ENCODE measurements at places on chromosomes 1 and 21. TPM values are rescaled to one million over a fixed set of nuclear protein-coding genes. Genes with fewer than 3 reads are reported as not detected.

C1orf116 gene
- 50.4 TPM for polyA plus RNA-seq

TPTE gene
- polyA plus RNA-seq: not detected

HTR1D gene
- not detected for polyA plus RNA-seq

AQP10 gene
- polyA plus RNA-seq: not detected

NTRK1 gene
- polyA plus RNA-seq: 1.00 TPM
